ENCODE measurements at places on chromosomes 3 and 15.

GRCh38 chr3:151816091-151816604 lies 2.2 kb downstream of the AADAC start:
- DNase-seq: no peak

DNA sequence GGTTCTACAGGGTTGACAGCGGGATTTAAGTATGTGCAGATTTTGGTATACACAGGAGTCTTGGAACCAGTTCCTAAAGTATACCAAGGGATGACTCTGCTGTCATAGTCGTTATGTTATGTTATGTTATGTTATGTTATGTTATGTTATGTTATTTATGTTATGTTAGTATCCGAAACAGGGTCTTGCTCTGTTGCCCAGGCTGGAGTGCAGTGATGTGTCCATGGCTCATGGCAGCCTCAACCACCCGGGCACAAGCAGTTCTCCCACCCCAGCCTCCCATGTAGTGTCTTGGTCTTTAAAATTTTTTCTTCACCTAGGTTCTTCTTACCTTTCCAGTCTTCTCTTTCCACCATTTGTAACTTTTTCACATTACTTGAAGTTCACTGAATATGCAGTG lies 21.7 kb downstream of the PPP4R2 start:
- no peak for DNase-seq

GRCh38 chr3:138137861-138138260 lies 5.7 kb upstream of the A4GNT start:
- no peak for DNase-seq

DNA sequence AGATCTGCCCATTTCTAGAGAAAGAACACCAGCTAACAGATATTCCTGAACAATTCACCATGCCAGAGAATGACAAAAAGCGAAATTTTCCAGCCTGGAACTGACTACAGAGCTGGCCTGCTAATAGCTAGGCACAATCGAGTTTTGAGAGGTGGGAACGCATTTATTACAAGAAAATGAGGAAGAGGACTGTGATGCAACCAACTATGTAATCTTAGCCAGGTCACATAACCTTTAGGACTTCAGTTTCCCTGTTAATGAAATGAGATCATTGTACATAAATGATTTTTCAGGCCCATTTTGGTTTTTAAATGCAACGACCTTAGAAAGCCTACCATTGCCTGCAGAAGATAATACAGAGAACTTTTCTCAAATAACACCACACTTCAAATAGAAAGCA lies 72.1 kb upstream of the SETMAR start:
- no peak for DNase-seq

DNA sequence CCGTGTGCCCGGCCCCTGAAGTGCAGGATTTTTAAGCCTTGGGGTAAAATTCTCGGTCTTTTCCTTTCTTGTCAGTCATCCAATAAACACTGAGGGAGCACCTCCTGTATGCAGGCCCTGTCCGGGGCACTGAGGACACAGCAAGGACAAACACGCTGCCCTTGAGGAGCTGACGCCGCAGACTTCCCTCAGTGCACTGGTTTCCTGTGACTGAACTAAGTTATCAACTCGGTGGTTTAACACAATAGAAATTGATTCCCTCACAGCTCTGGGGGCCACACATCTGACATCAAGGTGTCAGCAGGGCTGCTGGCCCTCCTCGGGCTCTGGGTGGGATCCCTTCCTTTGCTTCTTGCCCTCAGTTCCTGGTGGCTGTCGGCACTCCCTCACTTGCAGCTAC lies 65.1 kb downstream of the ZNF445 start:
- DNase-seq: no peak

GRCh38 chr3:11195201-11195600 lies 40.9 kb downstream of the HRH1 start:
- no peak for DNase-seq
